Activated CD4-positive, alpha-beta T cell treated with anti-CD3 and anti-CD28 coated beads for 24 hours (primary cell): ENCODE measurements at places on chromosomes 5 and 9.
A peak's percentile ranks its signal among the peaks of the same experiment; 100 is the strongest.

DNA sequence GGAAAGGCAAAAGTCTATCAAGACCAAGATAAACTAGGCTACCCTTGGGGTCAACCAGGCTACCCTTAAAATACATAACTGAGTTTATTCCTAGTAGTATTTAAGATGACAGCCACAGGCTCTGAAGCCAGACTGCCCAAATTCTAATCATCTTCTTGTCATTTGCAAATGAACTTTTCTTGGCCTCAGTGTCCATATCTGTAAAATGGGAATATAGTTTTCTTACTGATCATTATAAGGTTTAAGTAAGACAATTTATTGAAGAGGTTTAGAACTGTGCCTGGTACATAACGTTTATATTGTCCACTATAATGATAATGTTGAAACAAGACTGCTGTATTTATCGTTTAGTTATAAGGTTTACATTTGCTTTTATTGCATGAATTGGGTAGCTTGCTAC is 112.5 kb downstream of the SLC12A2 start:
- DNase-seq: no peak

GRCh38 chr5:153573326-153574033 is 83.0 kb downstream of the GRIA1 start:
- DNase-seq: no peak

DNA sequence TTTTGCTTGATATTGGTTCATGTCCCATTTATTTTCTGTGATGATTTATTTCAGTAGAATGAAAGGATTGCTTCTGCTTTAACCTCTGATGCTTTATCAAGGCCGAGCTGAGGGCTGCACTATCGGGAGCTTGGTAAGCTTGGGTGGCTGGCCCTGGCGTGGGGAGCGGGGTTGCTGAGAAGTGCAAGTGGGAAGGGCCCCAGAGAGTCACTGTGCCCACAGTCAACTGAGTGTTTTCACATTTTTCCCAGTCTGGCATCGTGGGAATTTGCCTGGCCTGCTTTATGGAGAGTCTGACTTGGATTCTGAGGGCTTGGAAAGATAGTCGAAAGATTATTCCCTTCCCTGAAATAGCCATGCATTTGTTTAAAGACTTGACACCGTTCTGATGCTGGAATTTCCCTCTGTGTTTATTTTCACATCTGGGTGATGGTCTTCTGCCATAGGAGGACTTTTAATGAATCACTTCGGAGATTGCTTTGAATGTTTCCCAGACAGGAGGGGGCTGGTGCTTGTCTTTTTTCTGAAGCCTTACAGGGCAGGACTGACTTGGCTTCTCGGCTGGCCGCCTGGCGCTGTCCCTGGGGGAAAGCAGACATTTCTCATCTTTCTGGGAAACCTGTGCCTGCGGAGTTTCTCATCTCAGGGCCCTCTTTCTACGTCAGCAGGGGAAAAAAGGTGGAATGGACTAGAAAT is 139.0 kb downstream of the BOD1 start:
- DNase-seq: no peak

DNA sequence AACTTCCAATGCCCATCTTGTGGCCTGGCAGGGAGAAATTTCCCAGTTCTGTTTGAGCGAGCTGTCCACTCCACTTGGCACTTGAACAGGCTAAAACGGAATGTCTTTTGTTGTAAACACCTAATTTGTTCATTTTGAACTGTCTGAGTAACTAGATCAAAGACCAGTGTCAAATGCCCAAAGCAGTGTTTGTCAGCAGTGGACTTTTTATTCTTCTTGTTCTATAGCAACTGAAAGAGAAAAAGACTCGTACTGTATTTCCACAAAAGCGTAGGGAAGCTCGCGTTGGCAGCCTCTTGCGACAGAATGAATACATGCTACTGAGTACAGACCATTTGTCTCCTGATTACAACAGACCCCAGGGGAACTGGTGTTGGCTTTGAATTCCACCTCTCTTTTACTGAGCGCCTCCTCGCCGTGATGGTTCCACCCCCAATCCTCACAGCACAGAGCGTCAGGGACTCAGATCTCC is 601.8 kb upstream of the ZNF608 start:
- DNase-seq: no peak

GRCh38 chr9:7906783-7907550 is 107.4 kb upstream of the DMAC1 start:
- no peak for DNase-seq

DNA sequence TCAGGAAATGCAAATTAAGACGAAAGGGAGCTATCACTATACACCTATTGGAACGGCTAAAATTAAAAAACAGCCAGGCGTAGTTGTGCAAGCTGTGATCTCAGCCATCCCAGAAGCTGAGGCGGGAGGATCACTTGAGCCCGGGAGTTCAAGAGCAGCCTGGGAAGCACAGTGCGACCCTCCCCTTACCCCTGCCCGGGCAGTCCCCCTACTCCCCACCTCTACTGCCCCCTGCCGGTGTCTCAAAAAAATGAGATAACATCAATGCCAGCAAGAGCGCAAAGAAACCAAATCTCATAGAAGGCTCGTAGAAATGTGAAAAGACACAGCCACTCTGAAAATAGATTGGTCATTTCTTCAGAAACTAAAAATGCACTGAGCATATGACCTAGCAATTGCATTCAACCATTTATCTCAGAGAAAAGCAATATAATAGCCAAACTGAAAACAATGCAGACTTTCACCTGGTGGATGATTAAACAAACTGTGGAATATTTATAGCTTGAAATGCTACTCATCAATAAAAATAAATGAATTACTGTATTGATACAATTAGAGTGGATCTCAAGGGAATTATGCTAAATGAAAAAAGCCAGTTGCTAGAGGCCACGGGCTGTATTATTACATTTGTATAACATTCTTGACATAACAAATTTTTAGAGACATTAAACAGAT is 20.6 kb downstream of the OR2V2 start:
- DNase-seq: no peak

DNA sequence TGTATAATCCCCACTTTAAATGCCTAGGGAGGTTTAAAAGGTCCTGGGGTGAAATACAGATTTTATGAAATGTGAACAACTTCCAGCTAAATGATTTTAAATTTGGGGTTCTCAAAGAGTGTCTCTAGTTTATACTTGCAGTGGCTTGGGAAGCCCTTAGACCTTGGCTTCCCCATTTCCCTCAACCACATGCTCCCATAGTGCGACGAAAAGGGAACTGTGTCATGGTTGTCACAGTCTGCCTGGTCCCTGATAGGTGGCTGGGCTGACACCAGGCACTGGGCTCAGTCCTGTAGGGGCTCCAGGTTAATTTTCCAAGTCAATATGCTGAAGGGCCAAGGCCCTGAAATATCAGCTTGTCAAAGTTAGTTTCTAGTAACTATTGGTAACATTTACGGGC is 10.4 kb upstream of the CXCL14 start:
- DNase-seq: no peak

- DNase-seq: no peak
Measured at GRCh38 chr9:1100945-1101344, 50.8 kb downstream of the DMRT2 start.

- no peak for DNase-seq
Measured at GRCh38 chr5:77847814-77848290, 71.7 kb upstream of the TBCA start.

DNA sequence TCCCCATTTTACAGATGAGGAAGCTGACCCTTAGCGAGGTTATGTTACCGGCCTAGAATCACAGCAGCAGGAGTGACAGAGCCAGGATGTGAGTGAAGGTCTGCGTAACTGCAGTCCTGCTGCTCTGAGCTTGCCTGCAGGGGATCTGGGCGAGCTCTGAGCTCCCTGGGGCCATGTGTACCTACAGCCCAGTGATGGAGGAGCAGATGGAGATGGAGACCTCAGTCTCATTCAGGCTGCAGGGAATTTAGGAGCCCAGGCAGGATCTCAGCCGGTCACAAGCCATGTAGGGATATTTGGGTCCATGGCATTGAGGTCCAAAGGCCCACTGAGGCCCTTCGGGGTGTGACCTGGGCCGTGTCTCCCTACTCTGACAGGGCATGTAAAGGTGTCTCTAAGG is 170.6 kb downstream of the CACNA1B start:
- DNase-seq: no peak

DNA sequence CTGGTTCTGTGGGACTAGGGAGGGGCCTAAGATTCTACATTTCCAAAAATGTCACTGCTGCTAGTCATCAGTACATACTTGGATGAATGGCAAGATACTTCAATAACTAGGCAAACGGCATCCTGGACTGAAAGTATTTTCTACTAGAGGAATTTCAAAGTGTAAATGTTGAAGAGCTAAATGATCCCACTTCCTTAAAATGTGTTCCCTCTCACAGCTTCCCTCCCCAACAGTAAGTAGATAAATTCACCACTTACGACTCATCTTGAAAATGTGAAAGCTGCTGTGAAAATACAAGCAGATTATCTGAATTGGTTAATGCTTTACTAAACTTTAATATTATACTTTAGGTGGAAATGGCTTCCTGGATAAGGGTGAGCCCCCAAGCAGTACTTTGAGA is 1571.5 kb upstream of the WWC1 start:
- DNase-seq: no peak

GRCh38 chr5:150473673-150474358 is 24.3 kb upstream of the RPS14 start:
- DNase-seq: no peak

DNA sequence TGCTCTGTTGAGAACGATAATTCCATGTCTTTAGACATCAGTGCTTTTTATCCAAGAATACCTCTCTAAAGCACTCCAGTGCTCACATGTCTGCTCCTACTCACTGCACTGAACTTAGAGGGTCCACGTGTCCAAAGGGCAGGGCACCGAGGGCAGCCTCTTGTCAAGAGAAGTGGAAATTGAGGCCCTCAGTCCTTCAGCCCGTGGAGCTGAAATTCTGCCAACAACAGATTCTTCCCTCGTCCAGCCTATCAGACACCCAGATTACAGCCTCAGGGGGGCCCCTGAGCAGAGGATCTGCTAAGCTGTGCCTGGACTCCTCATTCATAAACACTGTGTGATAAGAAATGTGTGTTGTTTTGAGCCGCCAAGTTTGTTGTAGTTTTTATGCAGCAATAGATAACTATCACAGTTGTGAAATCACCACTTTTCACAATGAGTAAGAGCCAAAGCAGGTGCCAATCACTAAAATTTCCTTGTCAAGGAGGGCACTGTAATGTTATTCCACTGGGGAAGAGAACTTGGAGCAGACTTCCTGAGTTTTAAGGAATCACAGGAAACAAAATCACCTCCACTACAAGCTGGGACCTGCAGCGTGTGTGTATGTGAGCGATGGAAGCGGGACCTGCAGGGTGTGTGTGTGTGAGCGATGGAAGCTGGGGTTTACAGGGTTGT is 58.8 kb upstream of the IGFBPL1 start:
- DNase-seq: no peak

- DNase-seq: peak; percentile 11
Measured at GRCh38 chr9:96874947-96875460, 20.7 kb upstream of the ZNF782 start.

GRCh38 chr5:56409331-56410190 is 176.4 kb upstream of the ANKRD55 start:
- DNase-seq: no peak

- DNase-seq: no peak
Measured at GRCh38 chr9:131981116-131981776, 98.4 kb downstream of the MED27 start.

DNA sequence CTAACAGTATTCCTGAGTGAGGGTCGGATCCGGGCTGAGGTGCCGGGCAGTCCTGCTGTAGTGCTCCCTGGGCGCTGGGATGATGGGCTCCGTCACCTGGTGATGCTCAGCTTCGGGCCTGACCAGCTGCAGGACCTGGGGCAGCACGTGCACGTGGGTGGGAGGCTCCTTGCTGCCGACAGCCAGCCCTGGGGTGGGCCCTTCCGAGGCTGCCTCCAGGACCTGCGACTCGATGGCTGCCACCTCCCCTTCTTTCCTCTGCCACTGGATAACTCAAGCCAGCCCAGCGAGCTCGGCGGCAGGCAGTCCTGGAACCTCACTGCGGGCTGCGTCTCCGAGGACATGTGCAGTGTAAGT is 15.2 kb downstream of the CRB2 start:
- no peak for DNase-seq

- DNase-seq: no peak
Measured at GRCh38 chr5:453725-454481, 10.9 kb downstream of the EXOC3 start.

GRCh38 chr5:160271396-160271795 is 41.0 kb downstream of the CCNJL start:
- no peak for DNase-seq

GRCh38 chr9:9142001-9142400 is 1342.4 kb upstream of the DMAC1 start:
- no peak for DNase-seq

GRCh38 chr5:135324897-135325650 is 74.0 kb downstream of the MACROH2A1 start:
- no peak for DNase-seq

- DNase-seq: no peak
Measured at GRCh38 chr9:35981699-35982098, 23.7 kb upstream of the OR2S2 start.

DNA sequence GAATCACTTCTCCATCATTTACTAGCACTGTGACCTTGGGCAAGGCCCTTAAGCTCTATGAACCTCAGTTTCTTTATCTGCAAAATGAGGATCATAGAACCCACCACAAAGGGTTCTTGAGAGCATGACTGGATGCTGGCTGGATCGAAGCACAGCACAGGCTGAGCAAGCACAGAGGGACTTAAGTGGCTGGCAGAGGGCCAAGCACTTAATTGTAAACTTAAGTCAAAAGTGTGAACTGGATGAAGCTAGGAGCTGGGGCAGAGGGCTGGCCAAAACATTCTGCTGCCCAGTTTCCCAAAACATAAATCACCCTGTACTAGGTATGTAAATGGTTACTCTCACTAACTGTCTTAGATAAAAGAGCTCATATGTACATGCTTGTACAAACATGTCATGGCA is 112.3 kb upstream of the WWC1 start:
- DNase-seq: no peak

DNA sequence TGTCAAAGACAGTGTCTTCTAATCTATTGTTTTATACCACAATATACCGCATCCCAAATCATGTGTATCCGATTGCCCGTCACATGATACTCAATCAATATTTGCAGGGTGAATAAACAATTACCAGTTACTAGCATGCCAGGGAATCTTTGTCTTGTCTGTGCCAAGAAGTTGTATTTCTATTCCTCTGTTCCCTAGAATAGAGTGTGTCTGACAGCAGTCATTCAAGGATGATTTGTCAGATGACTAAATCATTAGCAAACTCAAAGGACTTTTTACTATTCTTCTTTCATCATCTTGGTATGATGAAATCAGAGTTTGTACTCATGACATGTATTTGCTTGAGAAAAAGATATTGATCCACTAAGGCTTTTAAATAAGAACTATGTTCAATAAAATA is 348.8 kb downstream of the HTR1A start:
- no peak for DNase-seq

- DNase-seq: no peak
Measured at GRCh38 chr9:98925956-98926355, 17.8 kb upstream of the COL15A1 start.

DNA sequence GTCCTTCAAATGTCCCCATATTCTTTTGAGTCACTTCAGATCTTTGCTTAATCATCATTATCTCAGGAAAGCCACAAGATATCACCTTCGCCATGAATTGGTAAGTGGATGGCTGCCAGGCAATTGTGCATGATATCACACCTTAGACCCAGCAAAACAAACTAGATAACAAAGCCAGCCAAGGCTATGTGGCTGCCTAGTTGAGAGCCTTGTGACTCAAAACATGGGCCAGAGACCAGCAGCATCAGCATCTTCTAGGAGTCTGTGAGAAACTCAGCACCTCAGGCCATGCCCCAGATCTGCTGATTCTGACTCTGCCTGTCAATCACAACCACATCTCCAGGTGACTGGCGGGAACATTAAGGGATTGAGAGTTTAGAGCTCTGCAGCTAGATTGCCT is 82.8 kb downstream of the SLIT3 start:
- DNase-seq: no peak
